ENCODE measurements at places on chromosomes 4 and X.

- DNase-seq: no peak
Observed at GRCh38 chr4:60948008-60948407, 252.1 kb upstream of the ADGRL3 start.

GRCh38 chr4:170242471-170242870 lies 152.7 kb upstream of the AADAT start:
- DNase-seq: no peak

DNA sequence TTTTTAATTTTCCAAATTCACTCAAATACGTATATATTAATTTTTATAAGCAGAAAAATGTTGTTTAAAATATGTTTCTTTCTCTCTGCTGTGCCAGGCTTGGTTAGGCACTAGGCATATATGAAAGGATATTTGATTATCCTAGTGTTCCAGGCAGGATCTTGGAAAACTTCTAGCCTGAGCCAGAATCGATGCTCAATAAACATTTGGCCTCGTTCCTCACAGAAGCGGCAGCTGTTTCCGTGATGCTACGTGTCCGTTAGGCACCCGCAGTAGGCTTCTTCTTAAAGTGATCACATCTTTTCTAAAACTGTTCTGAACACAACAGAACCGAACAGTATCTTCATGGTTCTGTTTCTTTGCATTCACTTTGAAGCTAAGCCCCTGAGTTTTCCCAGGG lies 50.1 kb upstream of the CRMP1 start:
- no peak for DNase-seq

DNA sequence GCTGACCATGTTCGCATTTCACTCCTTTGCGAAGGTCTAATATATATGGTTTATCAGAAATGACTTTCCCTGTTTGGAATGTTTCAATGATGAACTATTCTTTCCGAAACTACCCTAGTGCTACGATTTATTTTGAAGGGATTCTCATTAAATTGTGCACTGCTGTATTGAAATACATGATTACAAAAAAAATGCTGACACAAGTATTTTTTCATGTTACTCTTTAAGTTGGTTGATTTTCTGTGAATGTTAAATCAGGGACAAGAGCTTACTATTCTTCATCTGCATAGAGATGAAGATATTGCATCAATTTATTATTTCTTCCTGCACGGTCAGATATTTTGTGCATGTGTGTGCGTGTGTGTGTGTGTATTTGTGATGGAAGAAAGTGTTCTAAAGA lies 731.5 kb upstream of the AGA start:
- no peak for DNase-seq

DNA sequence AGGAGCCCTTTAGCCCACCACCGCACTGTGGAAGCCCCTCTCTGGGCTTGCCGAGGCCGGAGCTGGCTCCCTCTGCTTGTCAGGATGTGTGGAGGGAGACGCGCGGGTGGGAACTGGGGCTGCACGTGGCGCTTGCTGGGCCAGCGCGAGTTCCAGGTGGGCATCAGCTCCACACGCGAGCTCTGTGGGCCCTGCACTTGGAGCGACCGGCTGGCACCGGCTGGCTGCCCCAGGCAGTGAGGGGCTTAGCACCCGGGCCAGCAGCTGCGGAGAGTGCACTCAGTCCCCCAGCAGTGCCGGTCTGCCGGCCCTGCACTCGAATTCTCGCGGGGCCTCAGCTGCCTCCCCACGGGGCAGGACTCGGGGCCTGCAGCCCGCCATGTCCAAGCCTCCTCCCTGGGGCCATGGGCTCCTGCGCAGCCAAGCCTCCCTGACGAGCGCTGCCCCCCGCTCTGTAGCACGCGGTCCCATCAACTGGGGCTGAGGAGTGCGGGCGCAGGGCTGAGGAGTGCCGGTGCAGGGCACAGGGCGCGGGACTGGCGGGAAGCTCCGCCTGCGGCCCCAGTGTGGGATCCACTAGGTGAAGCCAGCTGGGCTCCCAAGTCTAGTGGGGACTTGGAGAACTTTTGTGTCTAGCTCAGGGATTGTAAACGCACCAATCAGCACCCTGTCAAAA lies 93.6 kb downstream of the DTHD1 start:
- DNase-seq: no peak

DNA sequence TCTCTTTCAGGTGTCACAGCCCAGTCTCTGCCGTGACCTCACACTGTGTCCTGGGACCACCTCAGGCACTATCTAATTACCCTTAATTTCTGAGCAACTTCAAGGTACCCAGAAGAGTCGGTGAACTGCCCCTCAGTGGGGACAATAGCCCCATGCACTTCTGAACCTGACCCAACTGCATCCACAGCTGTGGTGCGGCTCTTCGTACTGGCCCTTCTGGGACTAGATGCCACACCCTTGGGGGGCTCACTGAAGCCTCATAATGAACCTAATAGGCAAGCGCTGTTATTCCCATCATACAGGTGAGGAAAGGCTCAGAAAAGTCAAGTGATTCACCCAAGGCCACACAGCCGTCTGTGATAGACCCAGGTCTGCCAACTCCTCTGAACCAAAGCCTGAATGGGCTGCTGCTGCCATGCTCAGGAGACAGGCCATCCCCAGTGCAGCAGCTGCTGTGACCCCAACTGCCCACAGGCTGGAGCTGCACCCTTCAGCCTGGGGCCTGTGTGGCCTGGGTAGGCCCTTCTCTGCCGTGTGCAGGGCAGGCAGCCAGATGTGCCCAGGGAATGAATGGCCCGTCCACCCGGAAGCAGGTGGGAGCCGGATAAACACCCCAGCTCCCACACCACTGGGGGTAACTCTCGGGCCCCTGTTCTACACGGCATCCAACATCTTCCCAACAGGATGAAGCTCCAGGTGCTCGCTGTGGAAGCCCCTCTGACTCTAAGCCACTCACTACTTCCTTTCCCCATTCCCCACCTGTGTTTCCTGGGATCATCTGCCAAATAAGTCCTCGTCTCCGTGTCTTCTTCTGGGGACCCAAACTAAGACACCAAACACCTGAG lies 35.9 kb downstream of the HMX1 start:
- no peak for DNase-seq
